A549 treated with RU486 at 1 μM for 4 hours (cell line): ENCODE measurements at places on chromosomes 3 and 15. TPM values are rescaled to one million over a fixed set of nuclear protein-coding genes. Genes with fewer than 3 reads are reported as not detected.

The ATP13A4 gene
- not detected in 5 replicates for total RNA-seq

The DNASE1L3 gene
- 0.20 TPM in 1 of 5 replicates, not detected in the others for total RNA-seq

The SELENOK gene
- 21.5 to 26.5 TPM (median 23.7 TPM) in 5 replicates for total RNA-seq

The FETUB gene
- total RNA-seq, result 0.07 to 0.37 TPM (median 0.26 TPM) in 3 of 5 replicates, not detected in the others
